ENCODE measurements at places on chromosomes 1 and 21.

DNA sequence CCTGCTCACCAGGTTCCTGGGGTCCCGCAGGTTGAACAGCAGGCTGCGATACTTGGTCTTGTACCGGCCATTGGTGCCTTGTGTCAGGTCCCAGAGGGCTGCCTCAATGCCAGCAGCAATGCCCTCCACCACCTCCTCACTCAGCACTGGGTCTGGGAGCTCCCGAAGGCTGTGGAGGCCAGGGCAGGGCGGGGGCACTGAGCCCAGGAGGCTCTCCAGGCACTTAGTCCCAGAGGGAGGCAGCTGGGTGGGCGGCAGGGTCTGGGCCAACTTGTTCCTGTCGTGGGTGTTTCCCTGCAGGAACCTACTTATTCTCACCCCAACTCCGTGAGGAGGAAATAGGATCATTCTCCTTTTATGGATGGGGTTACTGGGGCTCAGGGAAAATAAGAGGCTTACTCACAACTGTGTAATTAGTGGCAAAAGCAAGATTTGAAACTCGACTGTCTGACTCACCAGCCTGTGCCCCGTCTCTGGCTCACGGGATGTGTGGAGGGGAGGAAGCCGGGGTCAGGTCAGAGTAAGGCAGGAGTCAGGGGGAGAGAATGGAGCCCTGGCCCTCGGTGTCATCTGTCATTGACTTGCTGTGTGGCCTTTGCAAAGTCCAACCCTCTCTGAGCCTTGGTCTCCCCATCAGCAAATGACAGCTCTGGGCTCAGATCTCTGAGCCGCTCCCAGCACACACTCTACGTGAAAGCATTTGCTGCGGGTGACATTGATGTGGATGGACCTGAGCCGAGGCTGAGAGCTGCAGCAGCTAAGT, 17.2 kb downstream of the SPOCD1 start:
- no peak for DNase-seq

GRCh38 chr1:154481053-154481452, 21.0 kb upstream of the TDRD10 start:
- DNase-seq = no peak

DNA sequence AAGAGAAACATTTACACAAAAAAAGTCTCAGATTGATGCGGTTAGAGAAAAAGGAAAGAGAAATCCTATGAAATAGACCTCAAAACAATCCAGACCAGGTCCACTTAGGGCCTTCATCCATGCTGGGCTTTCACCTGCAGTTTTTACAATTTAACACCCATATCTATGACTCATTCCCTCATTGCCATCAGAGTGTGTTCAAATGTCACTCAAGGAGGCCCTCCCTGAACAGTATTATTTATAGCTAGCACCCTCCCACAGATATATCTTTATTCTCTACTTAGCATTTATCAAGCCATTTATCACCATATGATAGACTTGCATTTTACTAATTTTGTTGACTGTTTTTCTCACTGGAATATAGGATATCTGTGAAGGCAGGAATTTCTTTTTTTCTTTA, 824 bp upstream of the KRTAP21-3 start:
- DNase-seq = no peak

DNA sequence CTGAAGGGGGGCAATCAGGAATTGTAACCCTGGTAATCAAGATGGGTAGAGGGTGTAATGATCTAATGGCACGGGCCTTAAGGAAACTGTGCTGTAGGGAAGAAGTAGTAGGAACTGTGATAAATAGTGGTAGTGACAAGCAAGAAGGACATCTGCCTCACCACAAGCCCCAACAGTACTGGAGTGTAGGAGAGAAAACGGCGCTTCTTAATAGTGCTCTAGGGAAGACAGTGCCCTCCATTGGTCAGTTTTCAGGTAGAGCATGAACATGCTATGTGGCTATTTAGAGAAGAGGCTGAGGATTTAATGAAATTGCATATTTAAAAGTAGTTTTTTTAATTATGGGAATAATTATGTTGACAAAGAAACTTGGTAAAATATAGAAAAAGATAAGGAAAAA, 32.2 kb downstream of the SLC30A7 start:
- DNase-seq = no peak

- DNase-seq = no peak
These were observed 4.4 kb downstream of the ELOVL1 start for GRCh38 chr1:43363283-43363934.

GRCh38 chr1:22803833-22804232, 93.2 kb downstream of the EPHB2 start:
- no peak for DNase-seq

DNA sequence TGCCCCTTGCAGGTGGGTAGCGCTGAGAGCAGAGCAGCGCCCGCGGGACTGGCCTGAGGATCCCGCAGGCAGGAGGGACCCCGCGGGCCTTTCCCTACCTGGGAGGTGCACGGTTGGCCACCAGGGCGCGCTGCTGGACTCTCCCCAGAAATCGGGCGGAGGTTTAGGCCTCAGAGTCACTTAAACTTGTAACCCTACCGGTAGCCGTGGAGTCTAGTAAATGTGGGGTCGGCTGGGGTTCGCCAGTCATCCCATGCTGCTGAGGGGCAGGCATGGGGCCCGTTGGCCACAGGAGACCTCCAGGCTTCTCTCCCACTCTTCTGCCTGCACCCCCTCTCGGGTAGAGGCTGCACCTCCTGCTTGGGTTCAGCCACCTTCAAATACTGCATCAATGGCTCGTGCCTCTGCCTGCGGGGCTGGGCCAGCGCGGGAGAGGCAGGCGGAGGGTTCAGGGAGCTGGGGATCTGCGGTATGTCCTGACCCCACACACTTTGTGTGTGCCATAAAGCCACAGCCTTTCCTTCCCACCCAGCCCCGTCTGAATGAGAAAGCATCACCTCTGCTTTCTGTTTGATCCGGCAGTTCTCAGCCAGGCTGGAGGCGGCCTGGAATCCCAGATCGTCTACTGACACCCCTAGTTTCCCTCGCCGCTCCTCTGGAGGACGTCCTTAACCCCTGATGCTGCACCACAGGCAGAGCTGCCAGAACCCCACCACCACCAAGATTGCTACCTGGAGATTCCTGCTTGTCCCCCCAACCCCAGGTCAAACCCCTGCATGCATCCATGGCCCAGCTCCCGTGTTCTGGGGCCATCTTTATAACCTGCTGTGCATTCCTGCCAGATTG, 12.3 kb upstream of the GSTM4 start:
- DNase-seq = peak; percentile 78

GRCh38 chr1:81596341-81596740, 204.4 kb upstream of the ADGRL2 start:
- no peak for DNase-seq

GRCh38 chr1:181397845-181398244, 85.5 kb upstream of the CACNA1E start:
- peak; percentile 28 for DNase-seq

DNA sequence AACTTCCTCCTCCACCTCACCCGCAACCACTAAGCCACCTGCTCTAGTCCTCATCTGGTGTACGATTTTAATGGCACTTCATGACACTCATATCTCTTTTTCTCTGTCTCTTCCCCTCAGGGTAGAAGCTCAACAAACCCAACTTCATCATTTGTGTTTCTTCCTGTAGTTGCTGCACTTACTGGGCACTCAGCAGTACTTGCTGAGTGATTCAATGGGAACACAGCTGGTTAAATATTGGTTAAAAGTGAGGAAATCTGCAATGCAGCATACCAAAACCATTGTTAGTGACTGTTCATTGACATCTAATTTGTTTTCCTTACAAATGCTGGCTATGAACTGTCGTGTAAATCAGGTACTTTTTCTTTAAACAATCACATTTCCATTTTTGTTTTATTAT, 541.1 kb upstream of the PRMT6 start:
- no peak for DNase-seq

DNA sequence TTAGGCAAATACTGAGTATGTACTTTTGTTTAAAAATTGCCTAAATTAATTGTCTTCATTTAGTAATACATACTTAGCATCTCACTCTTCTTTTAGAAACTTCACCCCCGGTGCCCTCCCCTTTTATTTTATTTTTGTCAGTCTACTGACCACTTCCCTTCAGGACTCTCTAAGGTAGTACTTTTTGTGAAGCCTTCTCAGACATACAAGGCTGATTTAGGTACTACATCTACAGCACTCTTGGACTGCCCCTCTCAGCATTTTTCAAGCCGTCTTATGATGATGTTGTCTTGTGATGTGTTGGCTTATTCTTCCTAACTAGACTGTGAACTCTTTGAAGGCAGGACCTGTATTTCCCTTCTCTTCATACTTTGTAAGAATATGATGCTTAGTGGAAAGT, 24.7 kb downstream of the RPS6KC1 start:
- no peak for DNase-seq

DNA sequence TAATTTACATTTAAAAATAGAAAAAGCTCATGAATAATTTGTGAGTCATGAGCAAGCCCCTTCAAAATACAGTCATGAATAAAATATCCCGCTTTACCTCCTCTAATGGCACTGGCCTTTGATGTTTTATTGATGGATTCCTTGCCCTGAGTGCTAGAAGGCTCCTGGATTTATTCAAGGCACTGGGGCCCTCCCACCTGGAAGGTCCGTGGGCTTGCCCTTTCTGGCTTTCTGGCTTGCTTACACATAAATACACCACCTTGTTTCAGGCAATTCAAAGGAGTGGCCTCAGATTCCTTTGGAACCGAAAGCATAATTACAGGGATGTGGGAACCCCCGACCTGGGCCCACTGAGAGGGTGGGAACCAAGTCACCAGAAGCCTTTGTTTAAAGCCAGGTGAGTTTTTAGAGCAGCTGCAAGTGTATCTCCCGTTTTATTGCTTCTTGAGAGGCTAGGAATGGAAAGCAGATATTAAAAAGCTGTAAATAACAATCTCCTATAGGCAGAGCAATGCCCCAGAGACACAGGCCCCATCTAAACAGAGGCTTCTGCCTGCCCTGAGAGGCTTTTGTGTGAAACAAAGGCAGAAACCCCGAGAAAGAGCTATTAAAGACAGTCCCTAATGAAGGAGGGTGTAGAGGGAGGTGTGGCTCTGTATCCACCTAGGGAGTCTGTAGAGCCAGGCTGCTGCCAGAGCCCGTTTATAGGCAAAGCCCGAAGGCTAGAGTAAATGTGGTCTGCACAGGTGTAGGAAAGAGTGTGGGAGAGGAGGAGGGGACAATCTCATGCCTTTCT, 126.4 kb downstream of the FAM78B start:
- DNase-seq = no peak

DNA sequence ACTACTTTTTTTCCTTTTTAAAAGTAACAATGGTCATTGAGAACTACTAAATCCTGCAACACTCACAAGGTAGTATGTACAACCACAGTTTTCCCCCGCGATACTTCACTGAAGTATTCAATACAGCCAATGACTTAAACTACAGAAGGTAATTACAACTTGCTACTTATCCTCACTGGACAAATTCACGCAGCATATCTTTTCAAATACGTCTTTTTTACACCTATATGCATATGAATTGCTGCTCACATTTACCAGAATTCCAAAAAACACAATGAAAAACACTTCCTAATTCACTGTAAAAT, 12.4 kb downstream of the NRIP1 start:
- DNase-seq = no peak

- DNase-seq = no peak
These were observed 173.2 kb upstream of the ATP1B1 start for GRCh38 chr1:168933141-168933805.

GRCh38 chr21:32682696-32683474, 44.9 kb downstream of the SYNJ1 start:
- no peak for DNase-seq

DNA sequence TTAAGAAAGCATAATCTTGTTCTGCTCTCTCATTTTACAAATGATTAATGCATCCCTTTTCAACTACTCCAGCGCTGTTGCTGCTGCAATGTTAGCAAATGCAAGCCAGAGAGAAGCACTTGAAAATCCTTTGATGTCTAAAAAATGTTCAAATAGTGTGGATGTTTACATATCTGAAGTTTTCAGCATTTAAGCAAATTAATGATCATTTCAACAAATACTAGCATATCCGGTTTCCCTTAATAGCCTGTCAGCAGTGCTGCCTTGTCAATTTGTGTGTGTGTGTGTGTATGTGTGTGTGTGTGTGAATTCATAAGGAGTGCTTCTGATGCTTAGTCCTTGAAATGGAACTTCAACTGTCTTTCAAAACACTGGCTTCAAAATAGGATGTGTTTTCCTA, 48.1 kb upstream of the WNT2B start:
- DNase-seq = no peak

GRCh38 chr1:21584096-21584495, 74.9 kb downstream of the ALPL start:
- no peak for DNase-seq

DNA sequence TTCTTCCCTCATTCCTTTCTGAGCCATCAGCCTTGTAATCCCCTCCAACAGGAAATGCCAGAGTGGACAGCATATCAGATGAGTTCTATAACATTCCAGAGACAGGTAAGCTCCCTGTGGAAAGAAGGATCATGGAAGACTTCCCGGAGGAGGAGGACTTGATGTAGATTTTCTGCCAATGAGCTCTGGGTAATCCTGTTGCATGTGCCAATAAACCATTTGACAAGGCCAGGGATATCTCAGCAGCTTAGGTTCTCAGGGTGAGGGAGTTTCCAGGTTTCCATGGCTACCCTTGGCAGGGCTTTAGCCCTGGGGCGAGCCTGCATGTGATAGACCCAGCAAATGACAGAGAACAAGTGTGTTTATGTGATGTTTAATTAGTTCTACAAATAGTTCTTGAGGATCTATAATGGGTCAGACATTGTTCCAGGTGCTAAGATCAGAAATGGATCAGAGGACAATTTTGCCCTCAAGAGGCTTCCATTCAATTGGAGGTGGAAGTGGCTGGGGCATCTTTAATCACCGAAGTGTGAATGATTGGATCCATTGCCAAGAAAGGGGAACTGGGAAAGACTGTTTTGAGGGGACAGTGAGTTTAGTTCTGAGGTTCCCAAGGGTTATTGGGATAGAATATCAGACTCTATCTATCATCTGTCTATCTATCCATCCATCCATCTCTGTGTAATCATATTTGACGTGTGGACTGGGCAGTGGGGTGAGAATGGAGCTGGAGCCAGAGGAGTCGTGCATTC, 6.9 kb downstream of the PLA2G5 start:
- no peak for DNase-seq

- DNase-seq = no peak
These were observed 1.2 kb downstream of the CLSPN start for GRCh38 chr1:35768350-35769187.

GRCh38 chr1:244821134-244821533, 14.3 kb upstream of the COX20 start:
- no peak for DNase-seq

GRCh38 chr1:61274939-61275338, 192.6 kb downstream of the NFIA start:
- no peak for DNase-seq

- DNase-seq = no peak
These were observed 3.5 kb upstream of the OSCP1 start for GRCh38 chr1:36453600-36454388.

DNA sequence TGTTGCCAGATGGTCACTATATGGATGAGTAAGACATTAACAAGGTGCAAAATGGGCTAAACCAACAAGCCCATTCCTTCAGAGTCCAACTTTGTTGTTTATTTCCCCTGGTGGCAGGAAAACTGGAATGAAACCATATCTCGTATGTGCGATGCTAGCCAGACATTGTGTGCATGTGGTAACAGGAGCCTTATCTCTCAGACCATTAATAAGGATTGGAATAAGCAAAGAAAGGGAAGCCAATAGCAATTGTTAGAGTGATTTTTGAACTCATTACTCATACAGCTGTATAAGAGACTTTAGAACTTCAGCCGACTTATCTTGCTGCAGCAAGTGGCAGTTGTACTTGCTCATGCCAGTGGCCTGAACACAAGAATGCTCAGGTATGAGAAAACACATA, 30.0 kb upstream of the HMCN1 start:
- no peak for DNase-seq

All from GM12892 (cell line).